ENCODE measurements at places on chromosomes 6 and 20. TPM values are rescaled to one million over a fixed set of nuclear protein-coding genes. Genes with fewer than 3 reads are reported as not detected.

DNA sequence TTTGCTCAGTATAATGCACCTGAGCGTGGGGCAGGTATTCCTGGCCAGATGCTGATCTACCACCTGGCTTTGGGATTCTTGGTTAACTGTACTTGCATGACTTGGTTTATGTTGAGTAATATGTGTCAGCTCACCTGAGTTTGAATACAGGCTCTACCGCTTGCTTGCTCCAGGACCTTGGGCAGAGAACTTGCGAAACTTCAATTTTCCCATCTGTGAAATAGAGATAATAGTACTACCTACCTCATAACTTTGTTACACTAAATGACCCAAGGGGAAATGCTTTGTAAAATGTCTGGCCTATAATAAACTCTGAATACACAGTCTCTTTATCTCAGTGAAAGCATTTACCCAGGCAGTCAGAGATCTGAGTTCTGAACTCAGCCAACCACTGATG is 51.8 kb downstream of the SCAND1 start:
- DNase-seq, result no peak

DNA sequence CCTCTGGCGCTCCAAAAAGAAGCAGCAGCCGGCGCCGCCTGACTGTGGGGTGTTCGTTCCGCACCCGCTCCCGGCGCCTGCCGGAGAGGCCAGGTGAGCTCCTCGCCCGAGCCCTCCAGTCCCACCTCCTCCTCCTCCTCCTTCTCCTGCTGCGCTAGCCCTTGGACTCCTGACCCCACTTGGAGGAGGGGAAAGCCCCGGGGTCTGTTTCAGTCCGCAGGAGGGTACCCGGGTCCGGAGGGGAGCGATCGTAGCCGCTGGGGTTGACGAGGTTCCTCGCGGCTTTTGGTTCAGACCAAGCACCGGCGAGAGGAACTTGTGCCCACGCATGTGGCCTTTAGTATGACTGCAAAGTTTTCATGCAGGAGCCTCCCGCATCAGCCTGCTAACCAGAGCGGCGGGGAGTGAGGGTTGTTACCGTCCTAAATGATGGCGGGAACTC is 493 bp downstream of the CRYBG1 start:
- DNase-seq, result no peak

DNA sequence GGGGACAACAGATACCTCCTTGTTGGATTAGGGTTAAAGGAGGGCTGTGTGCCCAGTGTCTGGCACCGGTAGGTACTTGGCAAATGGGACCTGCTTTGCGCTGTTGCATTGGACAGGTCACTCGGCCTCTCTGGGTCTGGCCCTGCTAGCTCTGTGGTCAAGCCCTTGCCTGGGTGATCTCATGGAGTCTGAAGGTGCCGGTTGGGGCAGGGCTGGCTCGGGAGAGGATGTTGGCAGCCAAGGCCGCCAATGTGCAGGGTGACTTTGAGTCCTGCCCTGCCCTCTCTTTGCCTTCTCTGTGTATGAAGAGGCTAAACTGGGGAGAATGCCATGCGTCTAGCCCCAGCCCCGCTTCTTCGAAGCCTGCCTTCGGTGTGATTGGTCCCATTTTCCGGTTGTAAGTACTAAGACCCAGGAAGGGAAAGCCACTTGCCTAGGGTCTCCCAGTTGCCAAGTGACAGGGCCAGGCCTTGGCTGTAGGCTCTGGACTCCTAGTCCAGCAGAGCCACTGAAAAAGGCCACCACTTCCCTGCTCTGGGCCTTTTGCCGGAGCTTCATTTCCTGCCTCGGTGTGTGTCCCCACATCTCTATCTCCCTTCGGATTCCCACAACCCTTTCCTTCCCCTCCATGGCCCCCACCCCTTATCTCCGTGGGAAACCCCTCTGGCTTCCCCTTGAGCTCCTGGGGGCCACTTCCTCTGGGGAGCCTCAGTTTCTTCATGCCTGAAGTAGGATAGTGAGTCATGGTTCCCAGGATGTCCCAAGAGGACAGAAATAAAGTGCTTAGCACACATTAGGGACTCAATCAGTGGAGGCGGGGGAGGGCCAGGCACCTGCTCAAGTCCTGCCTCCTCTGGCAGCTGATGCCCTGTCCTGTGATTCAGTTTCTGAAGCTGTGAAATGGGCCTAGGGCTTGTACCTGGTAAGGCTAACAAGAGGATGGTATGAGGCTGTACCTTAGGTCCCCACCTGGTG is 3.9 kb downstream of the SRC start:
- no peak for DNase-seq

DNA sequence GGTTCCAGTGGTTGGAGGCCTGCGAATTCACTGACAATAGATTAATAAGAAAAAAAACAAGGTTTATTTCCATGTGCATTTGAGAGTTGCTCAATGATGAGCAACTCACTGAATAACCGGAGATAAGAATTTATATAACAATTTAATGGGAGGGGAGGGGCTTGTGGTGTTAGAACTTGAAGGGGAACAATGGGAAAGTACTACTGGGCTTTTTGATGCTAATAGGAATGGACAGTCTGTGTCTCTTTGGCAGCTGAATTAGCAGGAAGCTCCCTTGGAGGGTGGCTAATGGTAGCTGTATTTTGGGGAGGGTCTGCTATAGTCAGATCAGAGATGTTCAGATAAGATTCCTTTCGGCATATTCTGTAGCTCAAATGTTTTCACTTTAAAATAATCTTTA is 62.4 kb upstream of the GMDS start:
- no peak for DNase-seq

The C20orf144 gene
- not detected for total RNA-seq

DNA sequence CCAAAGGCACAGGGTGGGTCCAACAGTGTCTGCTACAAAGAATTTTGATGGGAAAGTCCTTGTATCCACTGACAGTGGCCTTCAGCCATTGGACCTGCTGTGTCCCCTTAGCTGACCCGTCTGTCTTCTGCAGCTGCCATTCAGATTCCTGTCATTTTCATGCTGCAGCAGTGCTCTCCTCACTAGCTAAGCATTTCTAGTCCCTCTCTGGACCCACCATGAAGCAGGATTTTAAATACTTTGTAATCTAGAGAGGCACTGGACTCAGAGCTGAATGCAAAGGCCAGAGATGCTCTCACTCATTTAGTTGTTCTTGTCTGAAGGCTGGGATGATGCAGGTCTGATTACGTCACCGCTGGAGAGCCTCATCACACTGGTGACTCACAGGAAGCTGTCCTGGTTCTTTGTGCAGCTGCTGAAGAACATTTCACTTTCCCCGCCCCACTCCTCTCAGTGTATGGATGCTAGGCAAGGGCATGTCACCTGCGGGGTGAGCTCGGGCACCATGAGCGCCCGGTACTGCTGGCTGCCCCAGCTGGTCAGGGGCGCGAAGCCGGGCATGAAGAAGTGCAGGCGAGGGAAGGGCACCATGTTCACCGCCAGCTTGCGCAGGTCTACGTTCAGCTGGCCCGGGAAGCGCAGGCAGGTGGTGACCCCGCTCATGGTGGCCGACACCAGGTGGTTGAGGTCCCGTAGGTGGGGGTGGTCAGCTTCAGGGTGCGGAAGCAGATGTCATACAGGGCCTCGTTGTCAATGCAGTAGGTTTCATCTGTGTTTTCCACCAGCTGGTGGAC is 19.4 kb upstream of the TUBB2A start:
- peak; percentile 93 for DNase-seq

The GRM1 gene
- total RNA-seq, result not detected

The C6orf15 gene
- not detected for total RNA-seq

- DNase-seq, result no peak
Measured at GRCh38 chr20:41167481-41168253, 30.3 kb downstream of the PLCG1 start.

GRCh38 chr6:41529049-41529448 is 17.1 kb upstream of the FOXP4 start:
- DNase-seq, result no peak

DNA sequence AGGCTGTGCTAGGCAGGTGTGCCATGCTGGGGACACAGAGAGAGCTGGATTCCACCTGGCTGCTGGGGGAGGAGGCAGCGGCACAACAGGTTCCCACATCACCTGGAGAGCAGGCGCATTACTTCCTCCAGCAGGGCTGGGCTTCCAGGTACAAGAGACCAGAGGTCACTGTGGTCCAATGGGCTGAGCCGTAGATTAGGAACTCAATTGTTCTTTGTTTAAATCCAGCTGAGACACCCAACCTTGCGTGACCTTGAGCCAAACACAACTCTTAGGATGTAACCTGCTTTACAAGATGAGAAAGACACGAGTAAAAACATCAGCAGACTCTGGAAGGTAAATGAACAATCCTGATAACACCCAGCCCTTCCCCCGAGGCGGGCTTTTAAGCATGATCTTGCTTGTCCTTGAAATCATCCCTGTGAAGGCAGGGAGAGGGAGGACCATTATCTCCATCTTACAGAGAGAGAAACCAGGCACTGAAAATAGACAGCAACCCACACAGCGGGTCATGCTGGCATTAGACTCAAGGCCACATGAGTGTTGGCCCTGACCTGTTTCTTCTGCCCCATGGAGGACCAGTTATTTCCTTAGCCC is 216.5 kb upstream of the RREB1 start:
- DNase-seq, result no peak

The HSPA1L gene
- total RNA-seq, result 0.73 TPM

GRCh38 chr20:33645396-33645795 is 16.7 kb upstream of the C20orf144 start:
- no peak for DNase-seq

The PCSK2 gene
- total RNA-seq, result not detected

- DNase-seq, result no peak
Measured at GRCh38 chr6:25341923-25342619, 62.9 kb downstream of the CARMIL1 start.

- no peak for DNase-seq
Measured at GRCh38 chr6:103344554-103345163, 1515.1 kb downstream of the HACE1 start.

- peak; percentile 32 for DNase-seq
Measured at GRCh38 chr20:1934156-1934555, 38.9 kb downstream of the SIRPA start.

- no peak for DNase-seq
Measured at GRCh38 chr20:25285091-25285647, 37.3 kb downstream of the PYGB start.

GRCh38 chr6:20746024-20746423 is 211.8 kb downstream of the CDKAL1 start:
- DNase-seq, result no peak

Measured in HT1080 (cell line).